ENCODE measurements at places on chromosomes 1 and 21. TPM values are rescaled to one million over a fixed set of nuclear protein-coding genes. Genes with fewer than 3 reads are reported as not detected.

DNAJC6 gene
- 1.3 TPM for total RNA-seq

ZNF648 gene
- not detected for total RNA-seq

CELF3 gene
- total RNA-seq: not detected

PLEKHN1 gene
- total RNA-seq: 13.5 TPM

OR2L13 gene
- total RNA-seq: not detected
